ENCODE measurements at places on chromosomes 4 and X.

DNA sequence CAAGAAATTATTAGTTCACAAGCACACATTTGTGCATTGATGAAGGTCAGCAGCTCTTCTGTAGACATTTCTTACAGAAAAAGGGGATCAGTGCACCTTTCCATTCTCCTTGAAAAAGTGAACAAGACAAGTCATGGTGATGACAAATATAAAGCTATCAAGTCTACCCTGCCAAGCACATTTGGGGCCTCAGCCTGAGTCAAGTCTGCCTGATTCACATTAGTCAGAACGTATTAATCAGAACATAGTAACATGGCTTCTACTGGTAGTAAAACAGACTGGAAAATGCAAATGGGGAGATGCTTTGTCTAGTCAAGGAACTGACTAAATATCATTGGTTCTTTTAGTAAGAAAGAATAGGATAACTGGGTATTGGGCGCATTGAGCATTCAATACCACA lies 2305.1 kb downstream of the PCDH7 start:
- no peak for DNase-seq

GRCh38 chr4:180610324-180610723 lies 1632.9 kb upstream of the TENM3 start:
- no peak for DNase-seq

GRCh38 chr4:185524888-185525863 lies 10.1 kb downstream of the PDLIM3 start:
- no peak for DNase-seq

DNA sequence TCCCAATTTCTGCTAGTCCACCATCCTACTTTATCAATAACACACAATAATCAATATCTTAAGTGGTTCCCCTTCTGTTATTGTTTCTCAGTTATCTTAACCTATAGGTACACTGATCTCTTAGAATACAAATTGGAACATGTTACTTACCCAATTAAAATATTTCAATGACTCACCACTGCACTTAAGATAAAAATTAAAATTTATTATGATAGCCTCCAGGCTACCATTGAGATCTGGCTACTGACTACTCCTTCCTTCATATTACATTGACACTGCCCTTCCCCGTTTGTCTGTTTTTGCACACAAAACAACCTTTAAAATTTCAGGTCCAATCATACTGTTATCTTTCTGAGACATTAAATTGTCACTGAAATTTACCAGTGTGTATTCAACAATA lies 1074.7 kb downstream of the ADGRL3 start:
- DNase-seq: no peak

GRCh38 chrX:41085512-41085877 lies 250 bp downstream of the USP9X start:
- DNase-seq: peak; percentile 83

- DNase-seq: no peak
These were observed 467 bp downstream of the HSD17B11 start for GRCh38 chr4:87390551-87390890.

GRCh38 chr4:44147571-44148075 lies 301.0 kb downstream of the KCTD8 start:
- no peak for DNase-seq

DNA sequence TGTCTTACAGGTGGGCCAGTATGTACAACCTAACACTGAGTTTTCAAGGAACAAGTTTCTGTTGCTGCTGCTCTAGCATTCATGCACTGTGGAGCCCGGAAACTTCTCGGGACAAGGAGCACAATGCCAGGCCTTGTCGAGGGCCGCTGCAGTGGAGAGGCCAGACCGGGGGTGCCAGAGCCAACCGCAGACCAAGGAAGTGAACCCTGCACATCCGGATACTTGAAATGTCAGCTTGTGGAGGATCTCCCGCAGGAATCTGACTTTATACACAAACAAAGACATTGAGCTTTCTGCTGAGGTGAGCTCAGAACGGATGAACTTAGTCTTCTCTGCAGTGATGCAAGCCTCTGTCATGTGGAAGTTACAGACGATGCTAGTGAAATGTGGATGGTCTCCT lies 99.5 kb downstream of the ZNF827 start:
- no peak for DNase-seq

- DNase-seq: no peak
These were observed 664.5 kb downstream of the RAPGEF2 start for GRCh38 chr4:159767406-159767805.

DNA sequence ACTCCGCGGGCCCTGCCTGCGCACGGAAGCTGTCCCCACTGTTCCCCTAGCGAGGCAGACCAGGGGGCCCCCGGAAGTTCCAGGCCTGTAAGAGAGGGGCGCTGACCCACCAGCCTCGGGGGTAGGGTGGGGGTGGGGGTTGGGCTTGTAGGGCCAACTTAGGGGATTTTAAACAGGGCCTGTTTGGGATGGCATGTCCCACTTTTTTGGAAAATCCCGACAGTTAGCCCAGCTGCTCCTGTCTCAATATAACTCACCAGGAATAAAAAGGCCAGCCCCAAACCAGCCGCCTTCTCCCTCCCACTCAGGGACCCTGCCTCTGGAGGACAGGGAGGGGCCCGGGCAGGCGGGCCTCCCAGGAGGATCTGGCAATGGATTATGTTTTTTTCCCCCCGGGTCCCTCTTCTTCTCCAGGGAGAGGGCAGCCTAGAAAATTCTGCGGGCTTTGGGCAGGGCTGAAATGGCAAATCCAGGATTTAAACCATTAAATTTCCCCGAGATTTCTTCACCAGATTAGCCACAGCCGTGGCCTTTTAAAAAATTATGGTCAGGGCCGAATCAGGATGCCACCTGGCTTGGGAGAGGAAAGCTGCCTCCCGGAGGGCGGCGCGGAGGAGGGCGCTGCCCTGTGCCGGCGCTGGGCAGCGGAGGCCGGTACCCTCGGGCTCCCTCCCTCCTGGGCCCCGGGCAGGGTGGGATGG lies 957 bp downstream of the PPP2R2C start:
- DNase-seq: peak; percentile 34

DNA sequence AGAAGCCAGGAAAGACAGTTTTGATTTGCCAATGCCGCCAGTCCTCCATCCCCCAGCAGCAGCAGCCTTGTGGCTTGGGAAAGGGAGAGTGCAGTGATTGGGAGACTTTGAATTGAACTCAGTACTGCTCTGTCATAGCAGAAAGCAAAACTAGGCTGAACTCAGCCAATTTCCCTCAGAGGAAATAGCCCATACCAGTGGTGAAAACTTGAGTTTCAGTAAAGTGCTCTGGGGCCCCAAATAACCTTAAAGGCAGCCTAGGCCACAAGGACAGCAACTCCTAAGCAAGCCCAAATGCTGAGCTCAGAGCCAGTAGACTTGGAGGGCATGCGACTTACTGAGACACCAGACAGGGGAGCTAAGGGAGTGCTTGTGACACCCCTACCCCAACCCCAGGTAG lies 2.0 kb upstream of the PROM1 start:
- DNase-seq: no peak

- DNase-seq: no peak
These were observed 132.3 kb downstream of the PDLIM5 start for GRCh38 chr4:94583914-94584641.

DNA sequence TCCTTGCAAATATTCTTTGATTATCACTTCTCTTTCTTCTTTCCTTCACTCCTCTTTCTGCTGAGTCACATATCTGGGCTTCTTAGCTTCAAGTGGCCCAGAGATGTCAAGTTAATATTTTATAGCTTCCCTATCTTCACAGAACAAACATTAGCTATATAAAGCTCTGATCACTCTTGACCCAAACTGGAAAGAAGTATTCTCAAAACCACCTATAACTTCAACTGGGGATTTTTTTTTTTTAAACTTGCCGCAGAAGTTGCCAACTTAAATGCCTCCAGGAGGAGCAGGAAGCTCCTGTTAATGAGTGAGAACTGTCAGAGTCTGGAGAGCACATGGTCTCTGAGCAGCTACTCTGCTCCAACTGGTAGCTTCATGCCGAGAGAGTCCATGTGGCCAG lies 233.3 kb upstream of the EDNRA start:
- no peak for DNase-seq

- peak; percentile 70 for DNase-seq
These were observed 898 bp downstream of the UBQLN2 start for GRCh38 chrX:56564164-56564885.

DNA sequence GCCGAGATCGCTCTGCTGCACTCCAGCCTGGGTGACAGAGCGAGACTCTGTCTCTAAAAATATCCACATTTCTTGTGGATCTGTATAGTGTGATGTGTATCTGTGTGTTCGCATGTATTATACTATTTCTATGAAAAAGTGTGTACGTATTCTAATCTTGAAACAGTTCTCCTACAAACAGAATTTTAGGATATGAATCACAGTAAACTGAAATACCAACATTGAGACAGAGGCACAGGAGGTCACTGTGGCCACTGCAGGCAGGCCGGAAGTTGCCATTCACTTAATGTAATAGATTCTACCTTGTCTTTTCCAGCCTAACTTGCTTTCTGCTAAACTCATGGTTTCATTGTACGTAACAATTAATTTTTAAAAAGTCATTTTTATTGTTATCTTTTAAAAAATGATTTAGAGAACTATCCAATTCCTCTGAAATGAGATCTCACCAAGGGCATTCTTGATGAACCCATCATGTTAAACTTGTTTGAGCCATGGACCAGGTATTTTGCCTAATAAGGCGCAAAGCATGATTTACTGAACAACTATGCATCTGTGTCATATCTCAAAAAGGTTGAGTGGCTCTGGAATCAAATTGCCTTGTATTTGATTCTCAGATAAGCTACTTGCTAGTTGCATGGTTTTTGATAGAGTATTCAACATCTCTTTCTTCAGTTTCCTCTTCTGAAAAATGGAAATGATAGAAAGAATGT lies 154.9 kb upstream of the GYPA start:
- DNase-seq: no peak

- DNase-seq: no peak
These were observed 8.5 kb upstream of the HGFAC start for GRCh38 chr4:3433138-3433869.

GRCh38 chr4:65502131-65502701 lies 168.1 kb downstream of the EPHA5 start:
- no peak for DNase-seq

DNA sequence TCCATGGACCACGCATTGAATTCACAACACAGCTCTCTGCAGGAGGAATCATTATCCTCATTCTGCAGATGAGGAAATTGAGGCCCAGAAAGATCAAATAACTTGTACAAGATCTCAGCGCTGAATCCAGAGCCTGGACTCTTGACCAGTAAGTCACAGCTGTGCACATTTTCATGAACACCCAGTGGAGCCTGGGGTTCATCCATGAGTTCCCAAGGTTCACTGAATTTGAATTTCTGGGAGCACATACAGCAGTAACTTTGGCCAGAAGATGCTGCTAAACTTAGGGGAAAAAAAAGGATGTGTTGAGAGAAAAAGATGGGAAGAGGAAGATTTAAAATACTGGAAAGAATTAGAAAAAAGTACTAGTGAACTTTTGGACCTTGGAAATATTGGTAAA lies 218.7 kb upstream of the PPARGC1A start:
- DNase-seq: no peak

GRCh38 chr4:113905301-113905700 lies 74.1 kb downstream of the ARSJ start:
- DNase-seq: no peak

- DNase-seq: no peak
These were observed 133.7 kb downstream of the AMELX start for GRCh38 chrX:11426712-11427452.

GRCh38 chrX:51834076-51834475 lies 59.3 kb upstream of the MAGED1 start:
- DNase-seq: no peak

- no peak for DNase-seq
These were observed 60.6 kb upstream of the GABRA2 start for GRCh38 chr4:46450556-46450955.

DNA sequence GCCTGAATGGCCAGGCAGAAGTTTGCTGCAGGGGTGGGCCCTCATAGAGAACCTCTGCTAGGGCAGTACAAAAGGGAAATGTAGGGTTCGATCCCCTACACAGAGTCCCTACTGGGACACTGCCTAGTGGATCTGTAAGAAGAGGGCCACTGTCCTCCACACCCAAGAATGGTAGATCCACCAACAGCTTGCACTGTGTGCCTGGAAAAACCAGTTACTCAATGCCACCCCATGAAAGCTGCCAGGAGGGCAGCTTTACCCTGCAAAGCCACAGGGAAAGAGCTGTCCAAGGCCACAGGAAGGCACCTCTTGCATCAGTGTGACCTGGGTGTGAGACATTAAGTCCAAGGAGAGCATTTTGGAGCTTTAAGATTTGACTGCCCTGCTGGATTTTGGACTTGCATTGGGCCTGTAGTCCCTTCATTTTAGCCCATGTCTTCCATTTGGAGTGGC lies 781.6 kb downstream of the TRAM1L1 start:
- no peak for DNase-seq

DNA sequence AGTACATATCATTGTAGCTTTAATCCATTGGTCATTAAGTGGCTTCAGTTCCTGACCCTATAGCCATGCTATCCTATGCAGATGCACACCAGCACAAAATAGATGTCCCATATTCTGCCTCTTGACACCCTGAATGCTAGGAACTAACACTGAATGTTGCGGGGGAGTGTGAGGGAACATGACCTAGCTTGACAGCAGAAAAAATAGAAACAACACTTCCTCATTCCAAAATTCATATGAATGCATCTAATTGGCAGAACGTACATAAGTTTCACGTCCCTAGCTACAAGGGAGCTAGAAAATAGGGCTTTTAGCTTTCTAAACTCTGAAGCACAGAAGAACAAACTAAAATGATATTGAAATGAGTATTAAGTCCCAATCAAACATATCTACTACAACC lies 14.4 kb upstream of the DCAF8L1 start:
- no peak for DNase-seq

DNA sequence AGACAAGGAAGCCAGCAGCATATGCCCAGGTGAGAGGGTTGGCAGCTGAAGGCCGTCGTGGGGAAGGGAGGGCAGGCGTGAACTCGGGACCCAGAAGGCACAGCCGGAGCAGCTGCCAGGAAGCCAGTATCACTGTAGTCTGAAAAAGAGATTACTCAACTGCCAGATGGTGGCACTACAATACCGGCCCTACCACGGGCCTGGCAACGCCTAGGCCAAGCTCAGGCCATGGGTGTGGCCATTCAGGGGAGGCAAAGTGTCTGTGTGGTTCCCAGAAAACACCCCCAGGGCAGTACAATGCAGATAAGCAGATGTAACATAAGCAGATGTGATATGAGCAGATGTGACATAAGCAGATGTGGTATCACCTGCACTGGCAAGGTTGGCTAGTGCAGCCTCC lies 236.0 kb downstream of the AFAP1 start:
- DNase-seq: no peak
